ENCODE measurements at places on chromosomes 12 and 14.

- DNase-seq = no peak
Measured at GRCh38 chr12:102763471-102763870, 153.6 kb downstream of the PAH start.

- no peak for DNase-seq
Measured at GRCh38 chr12:104649217-104649824, 192.6 kb downstream of the CHST11 start.

GRCh38 chr12:86712425-86712843 is 456.2 kb upstream of the MGAT4C start:
- DNase-seq = peak; percentile 99

- DNase-seq = peak; percentile 53
Measured at GRCh38 chr14:42047421-42048055, 440.9 kb downstream of the LRFN5 start.

- DNase-seq = no peak
Measured at GRCh38 chr14:74962046-74962445, 6.6 kb upstream of the PGF start.

GRCh38 chr12:12726555-12727093 is 9.5 kb downstream of the CDKN1B start:
- DNase-seq = peak; percentile 87

- no peak for DNase-seq
Measured at GRCh38 chr12:57816855-57817151, 1.7 kb downstream of the AVIL start.

DNA sequence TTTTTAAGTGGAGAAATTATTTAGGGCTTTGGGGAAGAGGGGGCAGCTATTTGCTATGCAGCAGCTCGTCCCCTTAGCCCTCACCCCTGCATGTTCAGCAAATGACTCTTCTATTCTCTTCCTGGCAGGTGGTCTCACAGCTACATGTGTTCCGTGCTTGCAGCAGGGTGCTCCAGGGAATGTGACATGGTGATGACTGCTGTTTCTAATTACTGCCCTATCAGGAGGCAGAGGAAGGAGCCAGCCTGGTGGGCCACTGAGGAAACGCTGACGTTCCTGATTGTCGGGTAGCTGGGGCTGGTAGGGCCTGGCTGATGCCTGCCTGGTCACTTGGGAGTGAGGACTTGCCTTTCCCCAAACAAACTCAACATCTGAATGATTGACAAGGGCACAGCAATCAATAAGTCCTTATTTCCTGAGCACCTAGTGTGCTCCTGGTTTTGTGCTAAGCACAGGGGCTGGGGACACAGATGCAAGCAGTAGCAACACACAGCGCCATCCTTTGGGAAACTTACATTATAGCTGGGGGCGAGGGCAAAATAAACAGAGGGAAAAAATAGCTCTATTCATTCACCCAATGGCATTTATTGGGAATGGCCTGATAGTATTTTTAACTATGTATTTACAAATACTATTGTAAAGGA is 377.8 kb downstream of the FUT8 start:
- DNase-seq = peak; percentile 40

DNA sequence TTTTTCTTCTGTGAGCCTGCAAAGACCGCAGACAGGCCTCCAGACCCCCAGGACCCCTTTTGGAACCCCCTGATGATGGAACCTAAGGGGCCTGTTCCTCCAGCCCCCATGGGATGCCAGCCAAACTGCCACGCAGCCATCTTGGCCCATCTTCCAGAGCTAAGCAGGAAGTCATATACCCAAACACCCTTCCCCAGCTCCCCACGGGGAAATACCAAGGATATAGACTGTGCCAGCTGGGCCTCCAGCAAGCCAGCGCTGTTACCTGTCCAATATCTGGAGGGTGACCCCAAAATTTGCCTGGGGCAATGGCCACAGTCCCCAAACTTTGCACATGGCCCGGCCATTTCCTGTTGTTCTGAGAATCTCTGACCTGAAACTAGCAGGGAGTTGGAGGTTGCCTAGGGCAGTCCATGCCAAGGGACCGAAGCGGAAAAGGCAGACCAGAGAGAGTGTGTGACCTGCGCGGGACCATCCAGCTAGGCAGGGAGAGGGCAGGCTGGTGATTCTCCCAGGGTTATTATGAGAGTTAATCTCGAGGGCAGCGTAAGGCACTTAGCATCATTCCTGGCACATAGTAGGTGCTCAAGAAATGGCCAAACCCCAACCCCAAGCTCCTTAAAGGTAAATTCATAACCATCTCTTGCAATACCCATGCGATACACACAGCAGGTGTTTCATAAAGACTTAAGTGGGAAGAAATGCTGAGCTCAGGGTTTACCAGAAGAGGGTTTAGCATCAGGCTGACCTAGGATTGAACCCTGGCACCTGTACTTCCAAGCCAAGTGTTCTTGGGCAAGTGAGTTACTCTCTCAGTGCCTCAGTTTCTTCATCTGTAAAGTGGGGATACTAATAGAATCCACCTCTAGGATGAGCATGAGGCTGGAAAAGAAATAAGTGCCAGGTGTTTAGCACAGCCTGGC is 2.6 kb upstream of the RASAL1 start:
- DNase-seq = no peak

- DNase-seq = no peak
Measured at GRCh38 chr12:101459642-101460346, 15.3 kb upstream of the SPIC start.

DNA sequence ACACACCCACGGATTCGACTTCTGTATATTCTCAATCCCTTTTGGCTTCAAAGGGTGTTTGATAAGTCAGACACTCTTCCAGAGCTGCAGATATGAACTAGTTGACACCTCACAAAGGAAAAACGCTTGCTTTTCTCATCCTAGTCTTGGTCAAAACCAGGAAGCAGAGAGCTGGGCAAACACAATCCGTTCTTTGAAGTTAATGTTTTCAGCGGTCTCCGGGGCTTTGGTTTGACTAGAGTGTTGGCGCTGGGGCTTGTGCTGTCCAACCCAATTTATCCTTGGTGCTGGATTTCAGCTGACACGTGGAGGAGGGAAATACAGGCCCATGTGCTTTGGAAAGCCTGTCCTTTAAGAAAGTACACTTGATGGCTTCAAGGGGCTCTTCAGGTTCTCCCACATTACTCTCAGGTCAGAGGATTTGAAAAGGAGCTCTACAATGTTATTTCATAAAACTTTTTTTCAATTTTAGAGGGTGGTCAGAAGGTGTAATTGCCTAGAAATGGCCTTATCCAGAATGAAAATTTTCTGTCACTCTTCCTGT is 985.8 kb downstream of the VRK1 start:
- DNase-seq = no peak

DNA sequence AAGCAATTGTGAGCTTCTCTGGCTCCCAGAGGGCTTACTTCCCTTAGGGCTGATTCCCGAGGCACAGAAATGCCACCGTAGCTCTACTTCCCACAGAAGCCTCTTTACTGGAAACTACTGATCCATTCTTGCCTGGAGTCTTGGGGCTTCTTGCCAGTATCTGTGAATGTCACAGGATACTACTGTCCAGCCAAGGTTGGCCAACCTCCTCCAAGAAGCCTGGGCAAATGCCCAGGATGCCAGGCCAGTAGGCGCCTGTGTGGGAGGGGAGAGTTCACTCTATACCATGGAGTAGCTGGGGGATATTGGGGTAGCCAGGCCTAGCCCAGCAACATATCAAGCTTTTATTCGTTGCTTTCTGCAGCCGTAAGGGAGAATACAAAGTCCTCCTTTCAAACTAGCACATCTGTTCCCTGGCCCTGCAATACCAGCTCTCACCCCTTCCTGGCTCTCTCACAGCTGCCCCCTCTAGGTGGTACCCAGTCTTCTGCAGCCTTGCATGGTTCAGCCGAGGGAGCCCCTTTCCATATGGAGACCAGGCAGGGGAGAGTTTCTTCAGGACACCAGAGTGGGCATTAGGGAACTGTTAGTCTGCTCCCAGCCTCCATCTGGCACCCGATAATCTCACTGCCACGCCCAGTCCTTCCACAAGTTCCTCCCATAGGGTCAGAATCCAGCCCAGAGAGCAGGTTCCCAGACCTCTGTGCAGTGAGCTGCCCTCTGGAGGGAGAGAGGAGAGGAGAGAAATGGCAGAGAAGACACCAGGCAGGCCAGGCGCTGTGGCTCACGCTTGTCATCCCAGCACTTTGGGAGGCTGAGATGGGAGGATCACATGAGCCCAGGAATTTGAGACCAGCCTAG is 24.3 kb upstream of the PLEK2 start:
- no peak for DNase-seq

- DNase-seq = peak; percentile 55
Measured at GRCh38 chr12:31005944-31006361, 67.7 kb upstream of the DDX11 start.

GRCh38 chr14:85159726-85160125 is 370.2 kb upstream of the FLRT2 start:
- DNase-seq = no peak

GRCh38 chr12:75790219-75790618 is 241.4 kb downstream of the PHLDA1 start:
- peak; percentile 40 for DNase-seq

DNA sequence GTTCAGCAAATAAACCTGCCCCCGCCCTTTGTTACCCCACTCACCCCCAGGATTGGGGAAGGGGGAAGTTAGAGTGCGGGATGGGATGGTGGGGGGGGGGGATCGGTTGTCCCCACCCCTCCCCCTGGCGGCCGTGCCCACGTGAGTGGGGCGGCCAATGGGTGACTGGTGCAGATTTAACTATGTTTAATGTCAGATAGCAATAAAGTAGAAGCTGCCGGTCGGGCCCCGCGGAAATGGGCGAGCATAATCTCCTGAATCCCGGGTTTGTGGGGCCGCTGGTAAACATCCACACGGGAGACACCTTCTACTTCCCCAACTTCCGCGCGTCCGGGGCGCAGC is at the start of gene HOXC12:
TSS of gene HOXC12 (plus strand) at position 210 of the 342 bp plus-strand sequence. CDS start at position 237, 27 bp downstream.
- DNase-seq = no peak

DNA sequence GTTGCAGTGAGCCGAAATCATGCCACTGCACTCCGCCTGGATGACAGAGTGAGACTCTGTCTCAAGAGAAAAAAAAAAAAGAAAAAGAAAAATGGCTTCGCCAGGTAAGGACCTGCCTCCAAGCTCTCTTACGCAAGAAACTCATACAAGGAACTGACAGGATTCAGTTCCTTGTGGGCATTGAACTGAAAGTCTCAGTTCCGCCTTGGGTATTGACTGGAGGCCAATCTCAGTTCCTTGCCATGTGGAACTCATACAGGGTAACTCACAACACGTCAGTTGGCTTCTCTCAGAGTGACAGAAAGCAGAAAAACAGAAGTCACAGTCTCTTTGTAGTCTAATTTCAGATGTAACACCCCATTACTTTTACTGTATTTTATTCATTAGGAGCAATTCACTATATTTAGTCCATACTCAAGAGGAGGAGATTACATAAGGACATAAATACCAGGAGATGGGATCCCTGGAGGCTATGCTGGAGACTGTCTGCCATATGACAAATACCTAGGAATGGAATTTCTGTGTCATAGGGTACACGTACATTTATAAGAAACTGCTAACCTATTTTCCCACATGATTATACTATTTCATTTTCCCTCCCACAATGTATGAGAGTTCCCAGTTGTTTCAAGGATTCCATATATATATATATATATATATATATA is 11.4 kb upstream of the NOPCHAP1 start:
- peak; percentile 86 for DNase-seq

GRCh38 chr12:47650469-47650868 is 55.4 kb downstream of the RPAP3 start:
- DNase-seq = peak; percentile 11

DNA sequence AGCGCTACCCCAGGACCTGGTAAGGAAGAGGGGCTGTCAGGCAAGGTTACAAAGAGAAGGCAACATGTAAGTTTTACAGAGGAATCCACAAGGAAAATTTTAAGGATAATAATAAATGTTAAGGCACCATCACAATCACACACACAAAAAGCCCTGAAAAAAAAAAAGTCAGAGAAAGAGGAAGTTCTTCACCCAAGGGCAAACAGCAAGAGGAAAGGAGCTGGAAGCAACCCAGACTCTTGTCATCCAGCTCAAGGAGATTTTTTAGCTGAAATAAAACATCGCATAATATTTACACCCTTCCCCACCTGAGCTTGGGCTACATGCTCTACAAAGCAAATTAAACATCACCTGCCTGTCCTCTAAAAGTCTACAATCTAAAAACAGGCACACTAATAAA is 9.5 kb downstream of the SPTB start:
- no peak for DNase-seq

DNA sequence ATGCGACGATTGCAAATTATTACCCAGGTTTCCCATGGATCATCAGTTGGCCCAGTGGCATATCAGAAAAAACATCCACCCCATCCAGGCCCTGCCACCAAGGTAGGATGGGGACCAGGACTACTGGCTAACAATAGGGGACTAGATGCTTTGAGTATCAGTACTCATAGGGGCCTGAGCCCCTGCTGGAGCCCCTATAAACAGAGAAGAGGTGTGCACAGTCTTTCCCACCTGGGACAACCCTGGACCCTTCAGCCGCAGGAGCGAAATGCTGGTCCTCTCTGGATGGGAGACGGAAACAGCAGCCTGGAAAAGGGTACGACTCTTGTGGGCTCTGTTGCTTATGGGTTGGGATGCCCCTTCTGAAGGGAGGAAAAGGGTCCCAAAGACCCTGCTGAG is 5.7 kb downstream of the DHH start:
- DNase-seq = no peak

GRCh38 chr12:81809829-81810595 is 50.9 kb upstream of the PPFIA2 start:
- DNase-seq = peak; percentile 3

- no peak for DNase-seq
Measured at GRCh38 chr12:53211476-53212381, 4.7 kb upstream of the ITGB7 start.

- peak; percentile 45 for DNase-seq
Measured at GRCh38 chr12:68479896-68480291, 130.8 kb upstream of the RAP1B start.

- no peak for DNase-seq
Measured at GRCh38 chr12:109687250-109687649, 26.4 kb upstream of the FAM222A start.

DNA sequence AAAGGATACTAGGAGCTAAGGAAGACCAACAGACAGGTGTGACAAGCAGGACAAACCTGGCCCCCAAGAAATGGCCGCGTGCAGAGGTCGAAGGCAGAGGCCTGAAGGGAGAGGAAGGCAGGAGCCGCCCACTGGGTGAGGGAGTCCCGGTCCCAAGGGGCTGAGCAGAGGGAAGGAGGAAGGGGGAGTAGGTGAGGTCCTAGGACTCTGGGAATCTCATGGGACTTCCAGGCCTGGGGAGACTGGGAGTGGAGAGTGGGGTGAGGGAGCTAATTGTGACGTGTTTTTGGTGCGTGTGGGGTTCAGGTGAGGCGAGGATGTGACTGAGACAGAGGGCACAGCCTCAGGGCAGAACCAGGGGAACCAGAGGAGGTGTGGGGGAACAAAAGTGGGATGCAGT is 11.7 kb upstream of the FLVCR2 start:
- no peak for DNase-seq

- peak; percentile 15 for DNase-seq
Measured at GRCh38 chr14:54025661-54026060, 69.0 kb upstream of the BMP4 start.

DNA sequence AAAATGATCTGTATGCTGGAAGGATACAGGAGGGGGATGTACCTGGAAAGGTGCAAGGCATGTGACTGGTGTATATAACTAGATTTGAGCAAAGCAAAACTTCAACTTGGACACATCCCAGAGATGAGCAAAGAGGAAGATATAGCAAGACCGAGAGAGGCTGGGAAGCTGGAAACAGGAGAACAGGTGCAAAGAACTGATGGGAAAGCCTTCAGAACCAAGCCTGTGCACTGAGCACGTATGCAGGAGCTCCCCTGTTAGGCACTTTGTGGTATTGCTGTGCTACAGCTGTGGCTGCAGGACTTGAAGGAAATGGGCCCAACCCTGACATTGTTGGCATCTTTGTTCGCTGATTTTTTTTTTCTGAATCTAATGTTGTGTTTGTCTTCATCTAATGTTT is 120.7 kb upstream of the PWP1 start:
- no peak for DNase-seq

- no peak for DNase-seq
Measured at GRCh38 chr14:63996016-63996415, 143.2 kb downstream of the SYNE2 start.
